ENCODE measurements at places on chromosomes 7 and 10.

DNA sequence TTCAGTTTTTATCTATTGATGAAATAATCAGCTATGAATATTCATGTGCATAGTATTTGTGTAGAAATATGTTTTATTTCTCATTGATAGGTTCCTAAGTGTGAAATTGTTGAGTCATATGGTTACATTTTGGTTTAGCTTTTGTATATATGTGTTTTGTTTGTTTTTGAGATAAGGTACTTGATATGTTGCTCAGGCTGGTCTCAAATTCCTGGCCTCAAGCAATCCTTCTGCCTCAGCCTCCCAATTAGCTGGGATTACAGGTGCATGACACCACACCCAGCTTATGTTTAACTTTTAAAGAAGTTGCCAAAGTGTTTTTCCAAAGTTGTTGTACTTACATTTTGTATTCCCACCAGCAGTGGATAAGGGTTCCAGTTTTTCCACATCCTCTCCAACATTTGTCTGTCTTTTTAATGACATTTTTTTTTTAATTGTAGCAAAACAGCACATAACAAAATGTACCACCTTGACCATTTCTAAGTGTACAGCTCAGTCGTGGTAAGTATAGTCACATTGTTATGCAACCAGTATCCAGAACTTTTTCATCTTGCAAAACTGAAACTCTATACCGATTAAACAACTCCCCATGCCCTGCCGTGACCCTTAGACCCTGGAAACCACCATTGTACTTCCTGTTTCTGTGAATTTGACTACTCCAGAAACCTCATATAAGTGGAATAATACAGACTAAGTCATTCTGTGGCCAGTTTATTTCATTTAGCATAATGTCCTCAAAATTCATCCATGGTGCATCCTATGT is 12.6 kb upstream of the UBE2D1 start:
- no peak for DNase-seq

GRCh38 chr7:146136357-146136875 is 19.8 kb downstream of the CNTNAP2 start:
- no peak for DNase-seq

GRCh38 chr7:143406002-143406357 is 2.7 kb downstream of the EPHA1 start:
- no peak for DNase-seq

- DNase-seq: no peak
Measured at GRCh38 chr7:108331971-108332370, 124.3 kb downstream of the NRCAM start.

DNA sequence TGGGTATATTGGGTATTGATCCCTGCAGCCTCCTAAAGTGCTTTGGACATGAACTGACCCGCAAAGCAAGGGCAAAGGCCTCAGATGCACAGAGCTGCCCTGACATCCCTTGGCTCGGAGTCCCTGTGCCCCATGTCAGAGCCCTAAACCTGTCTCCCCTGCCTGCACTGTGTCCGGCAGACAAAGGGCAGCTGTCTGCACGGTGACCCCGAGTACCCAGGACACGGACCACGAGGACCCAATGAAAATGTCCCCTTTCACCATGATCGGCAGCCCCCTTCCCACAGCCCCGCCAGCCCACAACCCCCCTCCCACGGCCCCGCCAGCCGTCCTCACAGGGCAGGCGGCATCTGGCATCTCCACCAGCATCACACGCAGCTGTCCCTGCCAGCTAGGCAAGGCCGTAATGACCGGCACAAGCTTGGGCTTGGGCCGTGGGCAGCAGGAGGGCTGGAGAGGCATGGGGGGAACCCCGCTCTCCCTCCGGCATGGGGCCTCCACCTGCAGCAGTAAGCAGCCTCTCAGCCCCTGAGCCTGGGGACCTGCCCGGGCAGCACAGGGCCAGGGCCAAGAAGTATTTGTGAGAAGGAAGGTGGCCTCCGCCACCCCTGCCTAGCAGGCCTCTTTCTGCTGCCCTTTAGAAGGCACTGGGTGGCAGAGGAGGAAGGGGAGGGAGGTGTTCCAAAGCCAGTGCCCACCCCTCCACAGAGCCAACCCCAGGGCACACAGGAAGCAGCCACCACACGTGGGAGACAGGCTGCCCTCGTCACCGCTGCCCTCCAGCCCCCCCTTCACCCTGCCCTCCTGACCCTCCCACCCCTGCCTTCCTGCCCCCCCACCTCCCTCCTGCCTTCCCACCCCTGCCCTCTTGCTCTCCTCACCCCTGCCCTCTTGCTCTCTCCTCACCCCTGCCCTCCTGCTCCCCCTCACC is 10.1 kb downstream of the NUDT1 start:
- DNase-seq: no peak

- DNase-seq: no peak
Measured at GRCh38 chr10:48195803-48196202, 78.7 kb downstream of the FRMPD2 start.

GRCh38 chr7:146116521-146117222 is at the start of gene CNTNAP2:
Gene CNTNAP2, plus strand, starts transcription at chr7:146116801. Its CDS starts 76 bp downstream, at chr7:146116877.
- no peak for DNase-seq

DNA sequence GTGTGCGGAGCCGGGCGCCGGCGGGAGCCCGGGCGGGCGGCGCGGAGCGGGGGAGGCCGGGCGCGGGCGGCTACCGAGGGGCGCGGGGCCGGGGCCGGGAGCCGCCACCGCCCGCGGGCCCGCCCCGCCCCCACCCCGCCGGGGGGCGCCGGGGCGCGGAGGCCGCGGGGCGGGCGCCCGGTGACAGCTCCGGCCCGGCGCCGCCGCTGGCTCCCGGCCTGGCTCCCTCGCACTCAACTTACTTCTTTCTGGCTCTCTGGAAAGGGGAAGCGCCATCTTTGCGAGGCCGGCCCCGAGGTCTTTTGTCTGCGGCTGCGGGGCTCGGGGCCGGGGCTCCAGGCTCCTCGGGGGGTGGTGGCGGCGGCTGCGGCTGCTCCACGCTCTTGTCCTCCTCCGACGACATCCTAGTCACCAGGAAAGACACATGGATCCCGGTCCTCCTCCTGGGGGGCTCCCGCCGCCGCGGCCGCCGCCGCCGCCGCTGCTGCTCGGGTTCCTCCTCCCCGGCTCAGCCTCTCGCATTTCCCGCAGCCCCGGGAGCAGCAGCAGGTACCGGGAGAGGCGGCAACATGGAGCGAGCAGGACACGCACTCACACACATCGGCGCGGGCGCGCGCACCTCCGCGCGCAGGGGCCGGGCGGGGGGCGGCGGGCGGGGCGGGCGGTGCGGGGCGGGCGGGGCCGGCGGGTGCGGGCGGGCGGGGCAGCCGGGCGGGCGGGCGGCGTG is at the start of gene KMT2C:
KMT2C (minus strand) TSS at position 620 of the 727 bp plus-strand sequence; CDS start at position 403, 217 bp downstream.
- peak; percentile 39 for DNase-seq

DNA sequence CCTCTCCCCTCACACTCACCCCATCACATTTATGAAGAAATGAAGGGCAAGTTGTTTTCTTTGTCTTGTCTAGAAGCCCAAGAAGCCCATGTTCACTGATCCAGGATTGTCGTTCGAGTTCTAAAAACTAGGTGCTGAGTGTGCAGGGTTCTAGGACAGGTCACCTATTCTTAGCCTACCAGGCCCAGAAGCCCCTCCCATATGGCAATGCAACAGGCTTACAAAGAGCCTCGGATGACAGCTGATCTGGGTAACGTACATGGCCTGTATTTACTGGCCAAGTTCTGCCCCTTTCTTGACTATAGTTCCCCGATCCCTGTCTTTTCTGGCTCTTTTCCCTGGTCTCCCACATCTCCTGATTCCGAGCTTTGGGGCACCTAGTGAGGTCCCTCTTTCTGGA is 160.9 kb downstream of the FZD1 start:
- DNase-seq: no peak

DNA sequence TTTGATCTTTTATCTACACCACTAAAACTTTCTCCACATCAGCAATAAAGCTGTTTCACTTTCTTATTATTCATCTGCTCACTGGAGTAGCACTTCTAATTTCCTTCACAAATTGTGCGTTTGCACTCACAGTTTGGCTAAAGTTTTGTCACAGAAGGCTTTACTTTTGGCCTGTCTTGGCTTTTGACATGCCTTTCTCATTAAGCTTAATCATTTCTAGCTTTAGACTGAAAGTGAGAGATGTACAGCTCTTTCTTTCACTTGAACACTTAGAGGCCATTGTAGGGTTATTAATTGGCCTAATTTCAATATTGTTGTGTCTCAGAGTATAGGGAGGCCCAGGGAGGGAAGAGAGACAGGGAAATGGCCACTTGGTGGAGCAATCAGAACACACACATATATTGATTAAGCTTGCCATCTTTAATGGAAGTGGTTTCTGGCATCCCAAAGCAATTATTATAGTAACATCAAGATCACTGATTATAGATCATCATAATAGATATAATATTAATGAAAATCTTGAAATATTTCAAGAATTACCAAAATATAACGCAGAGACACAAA is 512.5 kb downstream of the ETV1 start:
- no peak for DNase-seq

- no peak for DNase-seq
Measured at GRCh38 chr7:153399554-153399940, 640.0 kb downstream of the ACTR3B start.

DNA sequence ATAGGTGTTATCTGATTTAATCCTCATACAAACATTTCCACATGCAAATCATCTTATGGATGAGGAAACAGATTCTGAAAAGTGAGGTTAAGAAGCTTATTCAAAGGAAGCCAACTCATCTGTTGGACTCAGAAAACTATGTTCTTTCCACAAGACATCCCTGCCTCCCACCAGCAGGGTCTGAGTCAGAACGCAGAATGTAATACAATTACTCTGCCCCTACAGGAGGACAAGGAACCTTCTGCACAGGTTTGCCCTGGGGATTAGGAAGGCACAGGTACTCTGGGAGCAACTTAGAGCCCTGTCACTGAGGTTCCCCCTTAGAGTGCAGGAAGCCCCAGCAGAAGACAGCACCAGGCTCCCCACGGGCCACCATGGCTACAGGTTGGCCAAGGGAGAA is 255.7 kb downstream of the TNS3 start:
- DNase-seq: no peak

DNA sequence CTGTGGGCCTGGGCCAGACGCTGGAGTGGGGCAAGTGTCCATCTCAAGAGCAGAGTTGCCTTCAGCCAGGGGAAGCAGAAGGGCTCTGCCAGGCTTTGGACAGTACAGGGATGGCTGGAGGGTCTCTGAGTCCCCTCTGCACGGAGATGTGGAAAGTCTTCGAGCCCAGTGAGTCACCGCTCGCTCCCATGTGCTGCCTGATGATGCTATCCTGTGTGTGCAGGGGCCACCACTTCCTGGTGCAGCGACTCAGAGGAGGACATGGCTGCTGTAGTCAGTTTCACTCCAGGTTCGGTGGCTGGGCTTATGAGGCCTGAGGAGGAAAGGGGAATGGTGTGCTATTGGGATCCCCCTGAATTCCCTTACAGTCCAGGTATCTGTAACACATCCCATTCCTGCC is 6.0 kb downstream of the ADCYAP1R1 start:
- no peak for DNase-seq

DNA sequence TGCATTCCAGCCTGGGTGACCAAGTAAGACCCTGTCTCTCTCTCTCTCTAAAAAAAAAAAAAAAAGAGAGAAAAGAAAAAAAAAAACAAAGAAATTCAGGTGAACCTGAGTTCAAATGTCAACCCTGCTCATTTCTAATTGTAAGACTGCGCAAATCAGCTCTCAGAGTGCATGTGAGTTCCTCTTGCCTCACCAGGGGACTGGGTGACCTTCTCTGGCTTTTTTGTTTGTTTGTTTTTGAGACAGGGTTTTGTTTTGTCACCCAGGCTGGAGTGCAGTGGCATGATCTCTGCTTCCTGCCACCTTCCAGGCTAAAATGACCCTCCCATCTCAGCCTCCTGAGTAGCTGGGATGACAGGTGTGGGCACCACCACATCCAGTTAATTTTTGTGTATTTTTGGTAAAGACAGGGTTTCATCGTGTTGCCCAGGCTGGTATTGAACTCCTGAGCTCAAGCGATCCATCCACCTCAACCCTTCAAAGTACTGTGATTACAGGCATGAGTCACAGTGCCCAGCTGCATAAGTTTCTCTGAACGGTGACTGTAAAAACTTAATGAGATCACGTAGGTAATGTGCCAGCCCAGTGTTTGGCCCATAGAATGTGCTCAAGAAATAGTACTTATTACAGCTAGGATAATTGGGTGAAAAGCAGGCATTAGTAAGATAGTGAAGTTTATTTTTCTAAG is 45.3 kb upstream of the BAMBI start:
- DNase-seq: no peak

DNA sequence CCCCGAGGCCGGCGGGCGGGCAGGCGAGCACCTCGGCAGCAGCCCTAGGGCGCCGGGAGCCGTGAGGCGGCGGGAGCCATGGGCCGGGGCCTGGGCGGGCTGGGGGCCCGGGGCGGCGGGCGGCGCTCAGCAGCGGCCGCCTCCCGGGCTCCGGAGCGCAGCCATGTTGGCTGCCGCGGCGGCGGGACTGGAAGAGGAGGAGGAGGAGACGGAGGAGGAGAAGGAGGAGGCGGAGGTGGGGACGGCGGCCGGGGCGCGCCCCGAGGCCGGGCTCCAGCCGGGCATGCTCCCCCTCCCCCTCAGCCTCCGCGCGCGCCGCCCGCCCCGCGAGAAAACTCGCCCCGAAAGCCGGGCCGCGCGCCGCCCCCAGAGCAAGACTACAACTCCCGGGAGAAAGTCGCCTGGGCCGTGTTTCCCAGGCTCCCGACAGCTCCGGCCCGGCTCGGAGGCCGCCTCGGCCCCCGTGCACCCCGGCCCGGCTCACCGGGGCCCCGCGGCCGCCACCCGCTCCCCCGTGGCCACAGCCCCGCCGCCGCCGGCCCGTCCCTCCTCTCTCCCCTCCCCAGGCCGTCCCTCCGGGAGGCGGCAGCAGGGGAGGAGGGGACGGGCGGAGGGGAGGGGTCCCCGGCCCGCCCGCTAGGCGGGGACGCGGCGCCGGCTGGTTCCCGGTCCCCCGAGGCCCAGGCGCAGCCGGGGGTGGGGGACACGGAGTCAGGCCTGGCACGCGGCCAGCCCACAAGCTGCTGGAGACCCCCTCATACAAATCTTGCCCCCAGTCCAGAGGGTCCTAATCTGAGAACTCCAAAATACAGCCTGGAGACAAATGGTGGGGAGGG is at the start of gene DLG5:
DLG5 (minus strand) TSS at position 190 of the 836 bp plus-strand sequence. CDS start 235 bp downstream, outside the sequence.
- no peak for DNase-seq

DNA sequence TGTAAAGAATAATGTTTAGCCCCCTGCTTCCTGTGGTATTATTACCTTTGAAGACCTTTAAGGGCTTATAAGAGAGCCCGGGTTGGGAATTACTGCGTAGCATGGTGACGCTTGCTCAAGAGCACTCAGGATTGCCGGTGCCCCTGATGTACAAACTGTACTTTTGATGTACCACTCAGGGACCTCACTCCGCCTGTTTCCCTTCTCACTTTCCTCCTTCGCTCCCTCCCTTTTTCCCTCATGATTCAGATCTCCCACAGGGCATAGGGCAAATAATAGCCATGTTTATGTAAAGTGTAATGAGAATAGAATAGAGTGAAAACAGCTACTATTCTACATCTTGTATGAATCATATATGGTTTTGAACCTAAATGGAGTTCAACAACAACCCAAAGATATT is 77.8 kb upstream of the PDCD4 start:
- no peak for DNase-seq

GRCh38 chr10:58756130-58756719 is 243.6 kb downstream of the BICC1 start:
- DNase-seq: no peak

Data from activated T-helper 1 cell treated with Interleukin-2 at 50 U/mL for 16 hours (primary cell).